ENCODE measurements at places on chromosomes 12 and 14.
A peak's percentile ranks its signal among the peaks of the same experiment; 100 is the strongest.

GRCh38 chr12:18752280-18752920 is 14.5 kb downstream of the CAPZA3 start:
- DNase-seq: peak; percentile 68

DNA sequence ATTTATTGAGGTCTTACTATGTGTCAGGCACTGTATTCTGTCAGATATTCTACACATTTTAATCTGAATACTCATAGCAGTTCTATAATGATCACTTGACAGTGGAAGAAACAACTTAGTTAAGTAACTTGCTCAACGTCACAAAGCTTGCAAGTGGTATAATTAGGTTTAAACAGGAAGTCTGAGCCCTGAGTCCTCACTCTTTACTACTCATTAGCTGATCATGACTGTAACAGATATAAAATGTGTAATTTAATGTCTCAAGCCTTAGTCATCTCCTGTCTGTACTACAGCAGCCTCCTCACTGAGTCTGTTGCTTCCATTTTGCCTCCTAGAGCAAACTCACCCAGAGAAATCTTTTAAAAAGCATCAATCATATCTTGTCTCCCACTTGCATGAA is 38.9 kb downstream of the PPP4R4 start:
- no peak for DNase-seq

GRCh38 chr12:13027508-13027907 is 16.7 kb upstream of the FAM234B start:
- no peak for DNase-seq

DNA sequence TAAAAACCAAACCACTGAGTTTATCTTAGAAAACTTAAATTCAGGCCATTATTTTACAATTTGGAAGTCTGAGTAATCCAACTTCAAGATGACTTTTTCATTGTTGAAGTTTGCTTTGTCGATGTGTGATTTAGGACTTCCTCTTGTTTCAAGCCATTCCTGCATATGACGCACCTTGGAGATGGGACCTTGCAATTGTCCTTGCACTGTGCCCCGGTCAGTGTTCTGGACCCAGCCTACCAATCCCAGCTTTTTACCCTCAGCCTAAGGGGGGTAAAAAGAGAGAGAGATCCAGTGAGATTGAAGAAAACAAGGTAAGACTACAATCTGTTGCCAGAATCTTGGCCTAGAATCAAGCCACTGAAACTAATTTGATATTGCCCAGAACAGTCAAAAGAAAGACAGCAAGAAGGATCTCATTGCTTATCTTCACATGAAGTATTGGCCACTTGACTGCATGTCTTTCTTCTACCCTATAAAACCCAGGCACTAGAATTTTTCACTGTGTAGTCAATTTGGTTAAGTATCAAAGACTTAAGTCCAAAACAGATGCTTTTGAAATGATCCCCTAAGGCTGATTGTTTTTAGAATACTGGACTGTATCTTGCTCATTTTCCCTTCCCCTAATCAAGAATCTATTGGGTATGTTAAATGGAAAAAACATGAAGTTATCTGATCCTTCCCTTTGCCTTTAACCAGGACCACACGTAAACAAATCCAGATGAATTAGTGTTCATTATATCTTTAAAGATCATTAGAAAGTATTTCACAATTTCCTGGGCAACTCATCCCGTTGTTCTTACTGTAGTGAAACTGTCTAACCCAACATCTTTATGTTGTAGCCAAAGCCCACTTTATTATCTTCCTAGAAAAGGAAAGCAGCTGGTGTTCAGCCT is 2.4 kb upstream of the MLH3 start:
- DNase-seq: no peak

DNA sequence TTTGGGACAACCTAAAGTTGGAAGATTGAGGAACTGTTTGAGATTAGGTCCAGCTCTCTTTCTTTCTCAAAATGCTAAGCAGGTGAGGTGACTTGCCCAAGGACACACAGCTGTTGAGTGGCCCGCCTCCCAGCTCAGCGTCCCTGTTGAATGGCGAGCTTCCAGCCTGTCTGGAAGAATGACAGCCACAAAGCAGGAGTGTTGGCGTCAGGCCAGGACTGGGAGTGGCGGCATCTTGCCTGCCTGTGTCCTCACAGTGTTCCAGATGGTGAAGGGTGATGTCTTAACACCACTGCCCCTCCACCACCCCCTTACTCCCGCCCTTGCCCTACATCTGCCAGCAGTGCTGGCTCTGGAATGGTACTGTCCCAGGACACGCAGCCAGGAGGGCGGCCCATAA is 4.4 kb upstream of the CEBPE start:
- no peak for DNase-seq
